ENCODE measurements at places on chromosomes 5 and 9.

- DNase-seq = no peak
These were observed 23.1 kb downstream of the FGFR4 start for GRCh38 chr5:177109810-177110209.

DNA sequence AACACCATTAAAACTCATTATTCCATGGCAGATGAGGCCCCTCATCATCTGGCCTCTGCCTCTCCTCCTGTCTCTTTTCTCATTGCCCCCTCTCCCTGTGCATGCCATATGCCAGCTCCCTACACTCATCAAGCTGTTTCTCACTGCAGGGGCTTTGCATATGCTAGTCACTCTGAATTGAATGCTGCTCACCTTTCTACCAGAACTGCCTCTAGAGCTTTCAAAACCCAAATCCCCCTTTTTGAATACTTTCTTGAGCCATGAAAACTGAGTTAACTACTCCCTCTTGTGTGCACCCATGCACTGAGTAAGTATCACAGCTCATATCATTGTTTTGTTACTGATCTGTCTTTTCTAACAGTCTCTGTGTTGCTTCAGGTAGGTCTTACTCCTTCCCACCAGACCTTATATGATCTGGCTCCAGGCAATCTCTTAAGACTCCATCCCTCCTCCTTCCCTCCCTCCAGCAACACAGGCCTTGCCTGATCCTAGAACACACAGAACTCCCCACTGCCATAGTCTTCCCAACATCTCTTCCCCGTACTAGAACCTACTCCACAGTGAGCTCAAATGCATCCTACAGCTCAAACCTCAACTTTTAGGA is 60.5 kb downstream of the ASTN2 start:
- DNase-seq = no peak

DNA sequence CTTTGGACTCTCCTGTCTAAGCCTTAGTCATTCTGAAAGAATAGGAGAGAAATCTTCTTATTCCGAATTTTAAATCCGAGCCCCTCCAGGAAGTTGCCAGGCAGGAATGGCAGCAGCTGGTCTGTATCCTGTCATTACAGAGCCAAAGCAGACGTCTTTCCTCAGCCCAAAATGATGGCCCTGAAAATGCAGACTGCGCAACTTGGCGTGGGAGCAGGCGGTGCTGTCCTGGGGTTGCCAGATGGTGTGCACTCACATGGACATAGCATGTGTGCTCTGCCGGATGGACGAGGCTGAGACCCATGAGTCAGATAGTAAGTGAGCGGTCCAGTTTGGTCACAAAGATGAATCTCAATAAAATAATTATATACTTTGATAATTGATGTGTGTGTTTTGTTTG is 410.4 kb downstream of the KCTD16 start:
- no peak for DNase-seq

- DNase-seq = peak; percentile 19
These were observed 101.1 kb downstream of the APBA1 start for GRCh38 chr9:69571032-69571431.

- DNase-seq = peak; percentile 35
These were observed 4.7 kb downstream of the APC start for GRCh38 chr5:112742424-112742823.

- peak; percentile 35 for DNase-seq
These were observed 2.5 kb upstream of the WHRN start for GRCh38 chr9:114507726-114508125.

DNA sequence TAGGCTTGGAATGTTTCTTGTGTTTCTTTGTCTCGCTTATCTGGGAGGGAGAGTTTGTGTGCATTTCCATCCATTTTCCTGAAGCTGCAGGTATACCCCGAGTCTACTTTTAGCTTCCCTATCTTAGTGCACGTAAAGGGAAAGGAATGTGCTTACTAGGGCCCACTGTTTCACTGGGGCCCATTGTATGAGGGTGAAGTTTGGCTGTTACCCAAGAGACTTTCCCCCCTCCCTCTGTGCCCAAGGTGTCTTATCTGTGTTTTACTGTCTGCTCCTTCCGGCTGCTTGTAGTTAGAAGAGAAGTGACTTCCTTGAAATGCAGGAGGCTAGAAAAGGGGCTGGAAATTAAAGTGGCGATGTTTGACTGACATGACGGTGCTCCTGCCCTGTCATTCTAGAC is 12.1 kb upstream of the BTNL3 start:
- no peak for DNase-seq

DNA sequence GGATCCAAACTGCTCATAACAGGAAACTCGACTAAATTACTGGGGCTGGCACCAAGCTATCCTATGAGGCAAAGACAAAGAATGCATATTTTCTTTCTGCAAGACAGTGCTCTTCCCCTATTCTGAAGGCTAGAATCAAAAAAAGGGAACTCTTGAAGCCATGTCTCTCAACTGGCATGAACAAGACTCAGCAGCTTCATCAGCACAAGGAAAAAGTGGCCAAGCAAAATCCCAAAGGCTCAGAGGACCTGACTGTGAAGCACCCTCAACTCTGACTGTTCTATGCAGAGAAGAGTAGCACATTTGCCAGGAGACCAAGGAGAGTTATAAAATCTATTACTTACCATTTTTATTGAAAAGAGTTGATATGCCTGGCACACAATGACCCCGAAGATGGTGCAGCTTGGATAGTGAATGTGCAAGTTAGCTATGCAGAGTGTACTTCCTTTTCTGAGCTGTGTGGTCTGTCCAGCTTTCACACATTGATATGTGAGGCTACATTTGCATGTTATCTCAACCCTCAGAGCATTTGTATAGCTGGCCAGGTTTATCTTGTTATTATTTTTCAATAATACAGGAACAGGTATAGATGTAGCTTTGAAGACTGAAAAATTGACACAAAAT is 51.0 kb upstream of the FYB1 start:
- no peak for DNase-seq

DNA sequence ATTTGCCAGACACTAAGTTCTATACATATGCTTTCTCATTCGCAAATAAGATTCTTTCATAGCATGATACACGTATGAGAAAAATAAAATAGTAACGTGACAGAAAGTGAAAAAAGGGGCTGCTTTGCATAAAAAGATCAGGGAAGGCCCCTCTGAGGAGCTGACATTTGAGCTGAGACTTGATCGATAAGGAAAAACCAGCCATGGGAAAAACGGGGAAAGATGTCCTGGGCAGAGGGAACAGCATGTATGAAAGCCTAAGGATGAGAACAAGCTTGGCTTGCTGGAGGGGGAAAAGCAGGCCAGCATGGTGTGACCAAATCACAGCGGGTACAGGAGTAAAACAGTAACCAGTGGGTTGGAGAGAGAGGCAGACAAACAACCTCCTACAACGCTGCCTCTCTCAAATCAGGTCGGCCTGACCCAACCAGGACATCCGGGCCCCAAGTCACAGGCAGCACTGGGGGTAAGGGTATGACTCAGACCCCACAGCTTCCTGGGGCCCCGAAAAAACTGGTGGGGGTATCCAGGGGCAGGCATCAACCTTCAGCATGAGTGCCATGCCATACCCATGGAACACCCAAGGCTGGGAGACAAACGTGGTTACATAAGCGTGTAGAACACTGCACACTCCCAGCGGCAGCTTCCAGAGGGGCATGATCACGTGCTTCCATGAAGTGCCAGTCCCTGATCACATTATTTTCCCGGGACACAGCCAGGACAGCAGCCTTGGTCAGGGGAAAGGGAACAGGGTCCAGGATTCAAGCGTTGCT is 2.2 kb downstream of the TNIP1 start:
- DNase-seq = peak; percentile 59

DNA sequence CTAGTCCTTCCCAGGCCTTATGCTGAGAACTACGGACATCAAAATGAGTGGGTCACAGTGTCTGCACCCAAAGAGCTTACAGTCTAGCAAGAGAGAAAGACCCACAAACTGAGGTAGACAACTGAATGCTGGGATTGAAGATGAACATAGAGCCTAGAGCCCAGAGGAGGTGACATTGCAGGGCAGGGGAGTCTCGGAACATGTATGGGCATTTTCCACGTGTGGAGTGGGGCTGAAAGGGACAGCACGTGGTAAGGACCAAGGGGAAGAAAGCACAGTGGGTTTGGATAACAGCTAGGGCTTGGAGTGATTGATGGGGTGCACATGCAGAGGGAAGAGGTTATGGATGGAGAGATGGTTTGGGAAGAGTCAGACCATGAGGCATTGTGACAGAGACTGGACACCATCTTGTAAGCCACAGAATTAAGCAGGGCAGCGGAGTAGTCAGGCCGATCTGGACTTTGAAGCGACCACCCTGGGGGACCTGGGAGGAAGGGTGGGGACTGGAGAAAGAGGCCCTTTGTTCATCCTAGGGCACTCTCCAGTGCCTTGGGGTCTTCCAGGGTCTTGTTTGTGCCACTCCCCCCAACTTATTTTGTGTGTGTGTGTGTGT is 47.5 kb upstream of the SH3PXD2B start:
- no peak for DNase-seq

GRCh38 chr5:179325296-179326031 is 19.8 kb downstream of the ADAMTS2 start:
- DNase-seq = no peak

DNA sequence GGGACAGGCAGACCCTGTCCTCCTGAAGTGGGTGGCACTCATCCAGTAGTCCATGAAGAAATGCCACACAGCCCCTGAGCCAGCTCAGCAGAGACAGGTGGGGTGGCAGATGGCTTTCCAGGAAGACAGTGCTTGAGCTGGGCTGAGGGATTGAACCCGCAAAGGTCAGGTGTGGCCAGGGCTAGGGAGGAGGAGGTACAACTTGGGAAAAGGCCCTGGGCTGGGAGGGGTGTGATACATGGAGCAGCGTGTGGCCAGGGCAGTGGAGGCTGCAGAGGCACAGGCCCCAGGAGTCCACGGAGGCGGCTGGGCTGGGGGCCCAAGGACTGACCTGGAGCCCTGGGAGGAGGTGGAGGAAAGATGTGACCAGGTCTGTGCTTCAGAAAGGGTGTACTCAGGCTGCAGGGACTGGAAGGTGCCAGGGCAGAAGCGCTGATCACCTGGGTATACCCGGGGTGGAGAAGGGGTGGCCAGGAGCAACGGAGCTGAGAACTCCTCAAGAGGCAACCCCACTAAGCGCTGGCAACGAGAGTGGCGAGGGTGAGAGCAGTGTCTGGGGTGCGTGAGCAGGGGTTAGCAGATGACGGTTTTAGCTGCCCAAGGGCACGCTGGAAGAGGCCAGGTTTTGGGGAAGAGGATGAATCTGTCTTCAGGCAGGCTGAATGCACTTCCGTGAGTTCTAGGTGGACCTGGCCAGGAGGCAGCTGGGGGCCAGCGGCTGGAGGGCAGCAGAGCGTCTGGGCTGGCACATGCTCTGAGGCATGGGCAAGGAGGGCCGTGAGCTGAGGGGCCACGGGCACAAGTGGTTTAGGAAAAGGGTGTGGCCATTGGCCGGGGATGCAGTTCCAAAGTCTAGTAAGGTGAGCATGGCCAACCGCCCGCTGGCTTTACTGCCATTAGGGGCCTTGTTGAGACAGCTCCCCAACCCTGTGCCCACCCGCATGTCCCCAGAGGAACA is 3.9 kb upstream of the RABL6 start:
- DNase-seq = no peak

GRCh38 chr5:178672630-178673029 is 45.8 kb upstream of the CLK4 start:
- no peak for DNase-seq

GRCh38 chr5:34719029-34719428 is 62.9 kb downstream of the RAI14 start:
- DNase-seq = no peak

DNA sequence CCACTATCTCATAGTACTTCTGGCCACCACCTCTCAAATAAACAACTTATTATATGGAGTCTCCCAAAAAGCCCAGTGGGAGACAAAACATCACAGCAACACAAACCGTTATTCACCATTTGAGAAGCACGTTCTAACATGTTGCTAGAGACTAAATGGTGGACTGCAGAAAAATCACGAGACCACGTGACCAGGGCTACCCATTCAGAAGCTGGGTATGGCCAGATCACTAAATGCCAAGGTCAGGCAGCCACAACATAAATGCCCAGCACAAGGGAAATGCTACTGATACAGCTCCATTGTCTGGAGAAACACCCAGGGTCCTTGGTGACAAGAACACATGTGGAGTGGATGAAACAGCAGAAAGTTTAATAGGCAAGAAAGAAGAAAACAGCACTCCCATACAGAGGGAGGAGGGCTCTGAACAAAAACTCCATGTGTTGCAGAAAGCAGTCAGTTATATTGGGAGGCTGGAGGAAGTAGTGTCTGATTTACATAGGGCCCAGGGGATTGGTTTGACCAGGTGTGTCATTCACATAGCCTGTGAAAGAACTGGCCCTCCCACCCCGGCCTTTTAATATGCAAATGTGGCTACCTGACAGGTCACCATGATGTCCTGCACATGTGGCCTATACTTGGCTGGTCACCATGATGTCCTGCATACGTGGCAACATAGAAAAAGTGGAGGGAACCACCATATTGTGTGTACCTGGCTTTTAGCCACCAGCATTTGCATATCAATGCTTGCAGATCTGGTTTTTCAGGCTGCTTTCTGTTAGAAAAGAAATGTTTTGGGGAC is 97.2 kb downstream of the TRIM36 start:
- DNase-seq = no peak

DNA sequence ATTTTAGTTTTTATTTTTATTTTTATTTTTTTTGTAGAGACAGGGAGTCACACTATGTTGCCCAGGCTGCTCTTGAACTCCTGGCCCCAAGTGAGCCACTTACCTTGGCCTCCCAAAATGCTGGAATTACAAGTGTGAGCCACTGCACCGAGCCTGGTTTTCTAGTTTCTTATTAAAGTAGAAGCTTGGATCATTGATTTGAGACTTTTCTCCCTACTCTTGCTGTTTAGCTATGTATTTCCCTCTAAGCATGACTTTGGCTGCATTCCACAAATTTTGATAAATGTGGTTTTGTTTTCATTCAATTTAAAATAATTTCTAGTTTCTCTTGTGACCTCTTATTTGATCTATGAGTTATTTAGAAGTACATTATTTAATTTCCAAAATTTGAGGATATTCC is 10.4 kb downstream of the SNX2 start:
- no peak for DNase-seq

GRCh38 chr9:83056174-83056573 is 6.8 kb downstream of the RASEF start:
- DNase-seq = no peak

DNA sequence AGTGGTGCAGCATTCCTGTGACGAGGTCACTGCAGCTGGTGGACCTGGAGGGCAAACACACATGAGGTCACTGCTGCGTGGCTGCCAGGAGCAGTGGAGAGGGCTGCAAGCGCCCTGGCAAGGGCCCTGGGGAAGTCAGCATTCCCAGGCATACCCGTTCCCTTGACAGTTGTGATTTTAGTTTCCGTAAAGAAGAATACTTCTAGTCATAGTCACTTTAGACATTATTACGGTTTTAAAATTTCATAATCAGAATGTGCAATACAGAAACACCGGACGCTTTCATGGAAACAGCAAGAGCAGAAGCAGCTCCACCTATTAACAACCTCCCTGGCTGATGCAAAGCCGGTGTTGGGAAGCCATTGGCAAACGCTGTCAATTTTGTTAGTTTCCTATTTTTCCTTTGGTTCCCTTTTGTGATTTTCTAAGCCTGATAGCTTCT is 129.8 kb downstream of the GADD45G start:
- DNase-seq = no peak

DNA sequence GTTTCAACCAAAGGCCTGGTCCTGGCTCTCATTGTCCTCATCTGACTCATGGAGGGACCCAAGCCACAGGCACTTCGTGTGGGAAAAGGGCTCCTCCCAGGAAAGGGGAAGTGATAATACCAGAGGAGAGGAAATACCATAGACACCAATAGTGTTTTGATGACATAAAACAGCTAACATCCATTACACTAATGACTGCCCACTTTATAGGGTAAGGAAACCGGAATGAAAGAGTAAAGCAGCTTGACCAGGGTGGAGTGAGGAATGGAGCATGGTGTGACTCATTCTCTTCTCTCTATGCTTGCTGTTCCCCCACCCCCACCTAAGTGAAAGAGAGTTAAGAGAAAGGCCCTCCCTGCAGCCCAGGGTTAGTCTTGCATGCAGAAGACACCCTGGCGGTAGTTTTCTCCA is 67.4 kb upstream of the HRH2 start:
- peak; percentile 47 for DNase-seq

Data from ELR (cell line).